ENCODE measurements at places on chromosomes 5 and 9. TPM values are rescaled to one million over a fixed set of nuclear protein-coding genes. Genes with fewer than 3 reads are reported as not detected.

DNA sequence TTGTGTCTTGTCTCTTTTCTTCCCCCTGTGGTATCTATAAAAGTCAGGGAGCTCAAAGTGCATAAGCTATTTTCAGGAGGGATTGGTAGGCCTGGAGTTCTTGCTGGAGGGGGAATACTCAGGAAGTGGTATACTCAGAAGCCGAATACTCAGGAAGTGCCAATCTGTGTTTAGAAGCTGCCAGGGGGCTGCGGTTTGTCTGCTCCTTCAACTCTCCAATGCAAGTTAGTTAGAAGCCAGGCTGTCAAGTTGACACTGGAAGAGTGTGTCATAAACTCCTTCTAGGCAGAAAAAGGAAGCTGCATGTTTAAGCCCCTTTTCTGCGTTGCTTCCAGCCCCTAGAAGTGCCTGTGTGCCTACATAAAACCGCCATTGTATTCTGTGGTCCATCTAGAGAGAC lies 366.5 kb downstream of the TAF11L14 start:
- no peaks in the 10 kb centered on the region for H3K27me3 ChIP-seq
- H3K4me3 ChIP-seq = no peak overlapping the region
- H3K4me1 ChIP-seq = no peaks in the 10 kb centered on the region
- H3K27ac ChIP-seq = no peak overlapping the region
- no peaks in the 10 kb centered on the region for H3K36me3 ChIP-seq
- DNase-seq = no peak

DNA sequence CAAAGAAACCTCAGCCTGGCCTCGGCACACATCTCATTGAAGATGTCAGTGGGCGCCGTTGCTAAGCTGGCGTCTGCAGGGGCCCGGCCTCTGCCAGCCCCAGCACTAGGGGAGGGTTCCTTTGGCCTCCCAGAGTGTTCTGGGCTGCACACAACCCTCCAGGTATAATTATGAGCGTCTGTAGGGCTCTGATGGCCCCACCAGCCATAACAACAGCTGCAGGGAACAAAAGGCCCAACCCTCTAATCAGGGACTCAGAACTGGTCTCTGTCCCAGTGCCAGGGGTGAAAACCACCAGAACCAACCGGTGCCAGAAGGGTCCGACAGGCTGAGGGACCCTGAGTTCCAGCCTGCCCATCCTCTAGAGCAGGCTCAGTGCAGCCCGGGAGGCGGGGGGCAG lies 39.5 kb upstream of the SLC12A7 start:
- no peak overlapping the region for H3K4me3 ChIP-seq
- H3K27me3 ChIP-seq = peaks cover 20% of the 10 kb centered on the region
- no peaks in the 10 kb centered on the region for H3K36me3 ChIP-seq

GRCh38 chr5:168218746-168219145 lies 72.7 kb upstream of the WWC1 start:
- no peaks in the 10 kb centered on the region for H3K4me1 ChIP-seq
- H3K36me3 ChIP-seq = no peaks in the 10 kb centered on the region
- no peak for DNase-seq

DNA sequence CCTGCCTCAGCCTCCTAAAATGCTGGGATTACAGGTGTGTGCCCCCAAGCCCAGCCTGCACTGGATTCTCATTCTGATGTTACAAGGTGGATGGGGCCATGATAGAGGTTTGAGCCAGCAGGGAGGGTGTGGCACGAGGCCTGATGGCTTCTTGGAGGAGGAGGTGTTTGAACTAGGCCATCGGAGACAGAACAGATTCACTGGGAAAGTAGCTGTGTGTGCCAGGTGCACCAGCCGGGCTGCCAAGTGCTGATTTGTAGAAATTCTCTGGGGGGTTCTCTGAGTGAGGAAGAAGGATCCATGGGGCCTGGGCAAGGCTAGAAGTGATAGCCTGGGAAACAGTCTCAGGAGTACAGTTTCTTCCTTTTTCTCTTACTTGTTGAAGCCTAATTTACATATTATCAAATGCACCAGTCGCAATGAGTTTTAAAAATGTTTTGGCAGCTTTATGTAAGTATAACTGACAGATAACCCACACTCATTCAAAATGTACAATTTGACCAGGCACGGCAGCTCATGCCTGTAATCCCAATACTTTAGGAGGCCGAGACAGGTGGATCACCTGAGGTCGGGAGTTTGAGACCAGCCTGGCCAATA lies 31.1 kb upstream of the STXBP1 start:
- H3K4me1 ChIP-seq = peaks cover 53% of the 10 kb centered on the region
- H3K27me3 ChIP-seq = no peaks in the 10 kb centered on the region
- no peak for DNase-seq
- peaks cover 9% of the 10 kb centered on the region for H3K36me3 ChIP-seq

Gene ALDH1A1
- not detected for total RNA-seq

- no peaks in the 10 kb centered on the region for H3K36me3 ChIP-seq
- H3K4me3 ChIP-seq = no peak overlapping the region
- no peak overlapping the region for H3K27ac ChIP-seq
- H3K27me3 ChIP-seq = peaks cover 11% of the 10 kb centered on the region
- no peak for DNase-seq
Observed at GRCh38 chr9:120979797-120980196, 53.2 kb upstream of the TRAF1 start.

- H3K27me3 ChIP-seq = no peaks in the 10 kb centered on the region
- peaks cover 28% of the 10 kb centered on the region for H3K4me1 ChIP-seq
- DNase-seq = no peak
- H3K36me3 ChIP-seq = peaks cover 30% of the 10 kb centered on the region
- H3K27ac ChIP-seq = peak overlapping the region; percentile 95
- H3K4me3 ChIP-seq = peak overlapping the region; percentile 91
Observed at GRCh38 chr9:7799944-7800285, 337 bp upstream of the DMAC1 start.

Gene GDA
- total RNA-seq = not detected

Gene PCDHGA4
- 0.10 TPM for total RNA-seq

DNA sequence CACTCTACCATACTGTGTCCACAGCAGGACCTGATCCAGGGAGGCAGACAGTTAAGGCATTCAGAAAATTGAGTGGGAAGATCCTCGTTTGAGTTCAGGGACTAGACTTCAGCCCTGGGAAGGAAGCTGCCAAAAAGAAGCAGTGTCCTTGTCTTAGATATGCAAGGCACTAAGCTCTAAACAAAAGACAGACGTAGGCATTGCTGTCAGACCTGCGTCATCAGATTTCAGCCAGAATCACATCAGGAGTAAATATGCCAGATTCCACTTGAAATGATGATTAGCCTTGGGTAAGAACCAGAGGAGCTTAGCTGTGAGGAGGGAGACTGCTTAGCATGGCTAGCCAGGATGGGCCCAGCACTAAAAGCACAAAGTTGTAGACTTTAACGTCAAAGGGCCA lies 56.7 kb downstream of the MAMDC2 start:
- H3K36me3 ChIP-seq = no peaks in the 10 kb centered on the region
- H3K27ac ChIP-seq = no peak overlapping the region
- no peaks in the 10 kb centered on the region for H3K4me1 ChIP-seq
- peaks cover 2% of the 10 kb centered on the region for H3K27me3 ChIP-seq
- no peak for DNase-seq

Gene FBP2
- total RNA-seq = not detected

- no peak overlapping the region for H3K4me3 ChIP-seq
- H3K36me3 ChIP-seq = no peaks in the 10 kb centered on the region
- H3K27ac ChIP-seq = no peak overlapping the region
- DNase-seq = no peak
- H3K4me1 ChIP-seq = no peaks in the 10 kb centered on the region
Observed at GRCh38 chr9:106107716-106108115, 413.4 kb downstream of the TMEM38B start.

Gene DMGDH
- total RNA-seq = not detected

Gene PCDHB10
- total RNA-seq = not detected

DNA sequence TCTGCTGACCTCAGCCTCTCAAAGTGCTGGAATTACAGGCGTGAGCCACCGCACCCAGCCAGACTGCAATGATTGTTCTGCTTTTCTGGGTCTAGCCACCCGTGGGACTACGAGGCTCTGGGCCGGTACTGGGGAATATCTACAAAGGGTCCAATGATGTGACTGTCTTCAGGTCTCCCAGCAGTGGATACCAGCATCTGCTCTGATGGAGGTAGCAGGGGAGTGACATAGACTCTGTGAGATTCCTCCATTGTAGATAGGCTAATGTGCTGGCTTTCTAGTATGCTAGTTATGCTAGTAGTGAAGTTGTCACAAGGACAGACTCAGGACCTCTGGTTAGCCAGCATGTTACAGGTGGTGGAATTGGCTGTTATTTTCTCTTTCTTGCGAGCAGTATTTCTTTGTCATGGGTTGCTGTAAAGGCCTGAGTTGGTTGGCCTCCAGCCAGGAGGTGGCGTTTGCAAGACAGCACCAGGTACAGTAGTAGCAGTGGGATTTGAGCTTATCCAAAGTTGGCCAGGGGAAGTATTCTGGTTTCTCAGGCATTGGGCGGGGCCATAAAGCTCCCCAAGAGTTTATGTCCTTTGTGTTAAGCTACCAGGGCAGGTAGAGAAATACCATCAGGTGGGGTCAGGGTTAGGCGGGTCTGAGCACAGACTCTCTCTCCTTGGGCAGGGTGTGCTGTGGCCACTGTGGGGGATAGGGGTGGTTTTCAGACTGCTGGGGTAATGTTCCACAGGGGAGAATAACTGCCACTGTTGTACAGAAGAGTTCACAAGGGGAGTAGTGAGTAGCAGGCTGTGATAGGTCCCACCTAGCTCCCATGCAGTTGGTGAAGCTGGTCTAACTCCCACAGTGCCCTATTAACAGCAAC lies 105.2 kb downstream of the SGCD start:
- no peak overlapping the region for H3K27ac ChIP-seq
- no peak for DNase-seq
- no peak overlapping the region for H3K4me3 ChIP-seq
- H3K27me3 ChIP-seq = peaks cover 7% of the 10 kb centered on the region

GRCh38 chr5:102296178-102296817 lies at the start of gene SLCO4C1:
SLCO4C1 (minus strand) TSS chr5:102296284; CDS start chr5:102296262, 22 bp downstream.
- peak; percentile 83 for DNase-seq
- H3K27me3 ChIP-seq = peaks cover 9% of the 10 kb centered on the region
- peak within 1 kb of the TSS; percentile 83 for H3K4me3 ChIP-seq
- peak within 1 kb of the TSS; percentile 80 for H3K27ac ChIP-seq
- no peaks in the 10 kb centered on the region for H3K36me3 ChIP-seq
